ENCODE measurements at places on chromosomes 2 and 18.
A peak's percentile ranks its signal among the peaks of the same experiment; 100 is the strongest.

- no peak for DNase-seq
Measured at GRCh38 chr2:136118819-136119716, 1.1 kb upstream of the CXCR4 start.

GRCh38 chr2:129728035-129728972 lies 251.2 kb upstream of the RAB6C start:
- no peak for DNase-seq

GRCh38 chr18:9649164-9649540 lies 34.8 kb upstream of the PPP4R1 start:
- DNase-seq = no peak

- no peak for DNase-seq
Measured at GRCh38 chr2:6065703-6066102, 373.5 kb downstream of the SOX11 start.

GRCh38 chr2:108377815-108378630 lies at the start of gene SULT1C4:
Gene SULT1C4, plus strand, starts transcription at chr2:108377954. Its CDS starts 384 bp downstream, at chr2:108378338.
- DNase-seq = no peak

DNA sequence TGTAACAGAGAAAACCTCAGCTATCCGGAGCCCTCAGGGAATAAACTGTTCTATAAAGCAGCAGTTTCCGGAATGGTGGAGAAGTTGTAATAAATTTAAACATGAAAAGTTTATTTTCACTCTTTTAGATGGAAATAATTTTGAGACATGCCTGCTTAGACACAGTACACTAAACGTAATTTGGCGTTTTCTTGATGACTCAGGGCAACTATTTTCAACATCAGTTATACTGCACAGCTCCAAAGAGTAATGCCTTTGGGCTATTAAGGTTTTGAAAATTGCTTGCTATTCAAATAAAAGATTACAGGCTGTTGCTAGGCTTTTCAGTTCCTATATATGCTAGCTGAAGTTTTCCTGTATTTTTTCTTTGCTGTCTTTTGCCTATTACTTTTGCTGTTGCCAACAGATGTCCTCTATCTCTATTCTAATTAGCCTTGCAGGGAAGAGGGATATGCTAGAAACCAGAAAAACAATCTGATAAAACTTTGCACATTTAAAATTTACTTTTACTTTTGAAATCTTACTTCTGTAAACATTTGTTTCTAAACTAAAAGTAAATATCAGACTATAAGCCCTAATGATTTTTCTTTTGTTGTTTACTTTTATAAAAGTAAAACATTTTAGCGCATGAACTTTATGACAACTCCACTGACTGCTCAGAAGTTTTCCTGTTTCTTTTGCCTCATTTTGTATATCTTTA lies 113.4 kb upstream of the WDSUB1 start:
- DNase-seq = no peak

DNA sequence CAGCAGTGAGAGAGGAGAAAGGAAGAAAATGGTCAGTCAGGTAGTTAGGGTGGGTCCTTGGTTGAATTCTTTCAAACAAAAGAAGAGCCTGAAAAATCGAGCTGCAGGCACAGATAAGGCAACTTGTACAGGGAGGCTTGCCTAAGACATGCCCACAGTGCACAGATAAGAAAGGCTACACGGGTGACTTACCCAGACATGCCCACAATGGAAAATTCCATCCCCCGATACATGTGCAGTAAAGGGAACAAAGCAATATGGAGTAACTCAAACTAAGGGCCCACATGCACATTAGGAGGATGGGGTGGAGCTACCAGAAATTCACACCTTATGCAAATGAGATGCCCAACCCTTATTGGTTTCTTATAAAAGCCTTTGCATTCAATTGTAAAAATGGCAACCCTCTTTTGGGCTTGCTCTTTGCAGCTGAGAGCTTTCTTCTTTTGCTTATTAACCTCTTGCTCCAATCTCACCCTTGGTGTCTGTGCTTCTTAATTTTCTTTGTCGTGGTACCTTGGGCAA lies 110.3 kb upstream of the RMP24 start:
- DNase-seq = no peak

- DNase-seq = no peak
Measured at GRCh38 chr2:20148923-20149702, 75.8 kb downstream of the SDC1 start.

DNA sequence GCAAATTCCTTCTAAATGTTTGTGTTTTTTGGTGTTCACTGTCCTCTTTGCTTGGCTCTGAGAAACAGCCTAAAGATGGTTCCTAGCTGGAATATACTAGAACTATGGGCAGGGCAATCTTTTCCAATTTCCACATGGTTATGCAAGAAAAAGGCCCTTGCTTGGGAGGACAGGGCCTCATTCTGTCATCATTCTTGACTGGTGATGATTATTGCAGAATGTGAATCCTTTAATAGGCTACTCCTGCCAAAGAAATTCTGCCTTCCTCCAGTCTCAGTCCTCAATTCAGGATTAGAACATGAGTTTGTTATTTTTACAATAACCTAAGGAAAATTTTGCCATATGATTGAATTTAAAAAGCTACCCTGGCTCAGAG lies 218.7 kb downstream of the HNMT start:
- DNase-seq = no peak

GRCh38 chr2:239625971-239626734 lies 225.3 kb upstream of the HDAC4 start:
- no peak for DNase-seq

- DNase-seq = no peak
Measured at GRCh38 chr18:59228351-59228750, 8.4 kb downstream of the GRP start.

DNA sequence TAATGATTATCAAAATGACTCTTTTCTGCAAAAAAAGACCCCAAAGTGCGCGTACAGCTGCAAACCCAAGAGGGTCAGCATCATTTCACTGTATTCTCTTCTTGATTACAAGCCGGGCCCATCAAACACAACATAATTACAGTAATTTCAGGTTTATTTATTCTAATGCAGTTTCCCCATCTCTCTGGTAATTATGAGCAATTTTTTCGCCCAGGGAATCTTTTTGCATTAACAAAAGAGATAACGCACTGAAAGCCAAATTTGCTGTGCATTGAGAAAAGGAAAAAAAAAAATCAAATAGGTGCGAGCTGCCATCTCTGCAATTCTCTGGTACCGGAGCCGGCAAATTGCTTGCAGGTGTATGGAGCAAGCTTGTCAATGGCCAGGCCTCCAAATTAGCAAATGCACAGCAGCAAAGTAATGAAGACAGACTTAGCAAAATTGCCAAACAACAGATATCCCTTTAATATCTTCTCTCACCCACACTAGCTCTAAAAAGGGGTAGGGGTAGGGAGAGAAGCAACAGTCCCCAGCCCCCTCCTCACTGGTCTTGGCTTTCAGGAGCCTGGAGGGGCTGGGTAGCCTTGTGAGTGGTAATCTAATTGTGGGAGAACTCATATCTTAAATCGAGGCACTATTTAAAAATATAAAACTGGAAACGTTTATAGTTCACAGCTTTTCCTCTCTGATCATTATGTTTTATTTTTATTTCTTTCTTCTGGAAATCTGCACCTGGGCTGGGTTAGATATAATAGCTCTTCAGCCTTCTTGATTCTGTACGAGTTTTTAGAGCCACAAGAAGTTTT lies 6.7 kb downstream of the DLX1 start:
- DNase-seq = no peak

DNA sequence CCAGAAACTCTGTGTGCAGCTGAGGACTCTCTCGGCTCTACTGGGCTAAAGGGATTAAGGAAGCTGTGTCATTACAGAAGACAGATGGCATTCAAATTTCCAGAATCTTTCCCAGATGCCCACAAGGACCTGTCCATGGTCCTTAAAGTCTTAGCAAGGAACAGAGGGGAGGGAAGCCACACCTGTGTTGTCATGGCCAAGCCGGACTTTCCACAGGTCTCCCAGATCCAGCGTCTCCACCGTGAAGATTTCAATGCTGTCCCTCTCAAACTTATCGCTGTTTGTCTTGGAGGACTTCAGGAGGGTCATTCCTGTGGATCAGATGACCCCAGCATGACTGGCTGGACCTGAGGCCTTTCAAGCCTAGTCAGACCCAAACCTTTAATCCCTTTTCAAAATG lies 114.5 kb downstream of the LOXHD1 start:
- no peak for DNase-seq

GRCh38 chr2:18490901-18491300 lies 69.6 kb downstream of the RDH14 start:
- DNase-seq = no peak

- no peak for DNase-seq
Measured at GRCh38 chr2:7196883-7197282, 279.7 kb downstream of the RNF144A start.

DNA sequence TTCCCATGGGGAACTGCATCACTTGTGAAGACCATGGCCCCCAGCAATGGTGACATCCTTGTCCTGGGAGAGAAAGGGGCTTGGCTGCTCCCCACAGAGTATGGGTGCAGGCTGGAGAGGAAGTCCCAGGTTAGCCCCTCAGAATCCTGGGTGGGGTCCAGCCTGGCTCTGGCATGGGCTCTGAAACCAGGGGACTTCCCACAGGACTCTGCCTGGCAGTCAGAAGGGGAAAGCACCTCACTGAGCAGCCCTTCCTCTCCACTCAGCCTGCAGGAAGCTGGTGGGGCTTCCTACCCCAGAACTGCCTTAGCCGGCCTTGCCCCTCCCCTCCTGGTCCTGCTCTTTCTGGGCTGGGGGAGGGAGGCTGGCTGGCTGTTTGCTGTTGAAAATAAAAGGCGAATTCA lies 3.7 kb downstream of the NEURL3 start:
- no peak for DNase-seq

GRCh38 chr2:118222672-118223421 lies 134.6 kb downstream of the INSIG2 start:
- DNase-seq = no peak

DNA sequence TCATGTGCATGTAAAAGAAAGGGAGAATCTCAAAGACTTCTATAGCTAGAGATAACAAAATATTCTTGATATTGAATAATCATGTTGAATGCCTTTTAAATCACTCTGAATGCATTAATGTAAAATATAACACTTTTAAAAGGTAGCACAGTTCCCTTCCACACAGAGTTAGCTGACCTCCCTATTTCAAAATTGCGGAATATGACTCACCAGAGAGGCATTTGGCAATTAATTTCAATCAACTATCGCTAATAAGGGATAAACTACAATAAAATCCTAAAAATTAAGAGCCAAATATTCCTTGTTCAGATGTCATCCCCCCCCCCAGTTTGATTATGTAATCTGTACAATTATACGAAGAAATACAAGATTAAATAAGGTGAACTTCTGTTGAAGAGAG lies 29.3 kb downstream of the ZC3H15 start:
- DNase-seq = no peak

- DNase-seq = no peak
Measured at GRCh38 chr18:7822435-7823331, 255.6 kb downstream of the PTPRM start.

DNA sequence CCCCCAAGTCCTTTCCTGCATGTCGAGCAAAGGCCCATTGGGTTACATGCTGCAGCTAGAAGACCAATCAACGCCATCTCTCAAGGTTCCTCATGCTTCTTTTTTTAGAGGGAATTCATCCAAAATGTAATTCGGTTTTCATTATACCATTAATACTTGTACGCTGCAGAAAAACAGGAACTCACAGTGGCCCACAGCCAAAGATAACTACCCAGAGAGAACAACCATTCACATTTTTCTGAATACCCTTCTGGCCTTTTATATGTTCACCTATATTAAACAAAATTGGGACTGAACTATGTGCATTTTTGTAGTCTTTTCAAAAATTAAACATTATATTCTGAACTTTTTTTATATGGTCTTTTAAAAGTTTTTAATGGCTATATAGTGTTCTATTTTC lies 25.8 kb downstream of the FARP2 start:
- no peak for DNase-seq

GRCh38 chr2:45629971-45630370 lies 18.9 kb upstream of the SRBD1 start:
- DNase-seq = no peak

DNA sequence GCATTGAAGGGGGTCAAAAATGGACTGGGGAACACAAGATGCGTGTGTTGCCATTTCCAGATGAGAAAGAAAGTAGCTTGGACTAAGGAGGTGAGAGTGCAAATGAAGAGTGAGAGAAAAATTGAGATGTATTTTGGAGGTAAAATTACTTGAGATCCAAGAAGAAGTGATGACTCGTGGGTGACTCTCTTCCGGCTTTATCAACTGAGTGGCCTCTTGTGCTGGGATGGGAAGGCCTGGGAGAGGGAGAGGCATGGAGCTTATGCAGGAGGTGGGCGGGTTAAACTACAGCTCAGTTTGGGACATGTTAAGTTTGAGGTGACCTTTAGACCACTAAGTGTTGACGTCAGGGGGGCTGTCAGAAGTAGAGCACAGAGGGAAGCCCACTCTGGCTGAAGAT lies 34.9 kb downstream of the SULT1C2 start:
- no peak for DNase-seq

GRCh38 chr2:145752091-145752806 lies 1232.3 kb upstream of the ZEB2 start:
- DNase-seq = peak; percentile 72
